Right hindlimb (tissue), 1 donor: ENCODE measurements at places on chromosomes 5 and 9.

GRCh38 chr5:73387601-73388305, 60.8 kb downstream of the FOXD1 start:
- peak; percentile 75 for DNase-seq

DNA sequence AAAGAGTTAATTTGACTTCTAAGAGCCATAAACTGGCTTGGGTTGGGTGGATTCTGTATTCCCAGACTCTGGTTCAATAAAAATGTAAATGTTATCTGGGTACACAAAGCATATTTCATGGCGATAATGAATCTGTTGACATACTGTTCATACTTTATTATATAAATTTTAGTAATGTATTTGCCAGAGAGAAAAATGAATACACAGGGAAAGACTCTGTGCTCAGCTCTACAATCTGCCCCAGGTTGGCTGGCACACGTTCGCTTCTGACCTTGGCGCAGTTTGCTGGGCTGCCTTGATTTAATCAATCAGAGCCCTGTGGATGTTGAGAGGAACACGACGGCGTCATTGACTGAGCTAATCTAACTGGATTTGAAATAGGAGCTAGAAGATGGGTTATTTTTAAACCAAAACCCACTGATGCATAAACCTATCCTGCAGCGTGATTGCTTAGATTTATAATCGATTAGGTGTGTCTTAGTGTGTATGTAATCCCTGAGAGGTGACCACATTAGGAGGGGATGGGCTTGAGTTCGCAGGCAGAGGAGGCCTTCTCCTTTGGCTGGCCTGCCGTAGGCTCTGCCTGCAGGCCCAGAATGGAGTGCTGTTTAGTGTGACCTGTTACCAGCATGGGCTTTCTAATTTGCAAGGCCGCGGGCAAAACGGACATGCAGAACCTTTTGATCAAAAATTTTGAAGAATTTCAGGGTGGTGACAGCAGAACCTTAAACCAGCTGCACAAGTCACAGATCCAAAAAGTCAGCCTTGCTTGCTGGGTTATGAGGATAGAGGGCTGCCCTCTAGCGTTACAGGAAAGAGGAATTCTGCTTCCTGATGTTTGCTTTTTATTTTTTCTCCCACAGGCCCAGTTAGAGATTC, 3.9 kb upstream of the ADCY2 start:
- peak; percentile 49 for DNase-seq

GRCh38 chr5:5665225-5666075, 243.0 kb downstream of the ICE1 start:
- DNase-seq = no peak

DNA sequence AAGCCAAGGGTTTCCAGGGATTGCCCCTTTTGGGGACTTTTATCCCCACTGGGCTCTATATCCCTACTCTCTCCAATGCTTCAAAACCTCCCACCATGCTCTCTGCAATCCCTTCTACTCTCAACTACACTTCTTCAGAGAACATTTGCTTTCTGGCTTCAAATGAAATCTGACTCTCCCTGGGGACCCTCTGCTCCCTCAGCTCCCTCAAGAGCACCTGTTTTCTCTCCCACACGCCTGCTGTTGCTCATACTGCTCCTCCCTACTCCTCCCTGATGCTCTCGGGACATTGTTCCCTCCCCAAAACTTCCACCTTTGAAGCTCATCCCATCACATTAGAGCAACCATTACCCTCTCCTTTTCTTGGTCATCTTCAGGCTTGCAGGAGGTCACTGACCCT, 344.9 kb downstream of the CDK5RAP2 start:
- no peak for DNase-seq

DNA sequence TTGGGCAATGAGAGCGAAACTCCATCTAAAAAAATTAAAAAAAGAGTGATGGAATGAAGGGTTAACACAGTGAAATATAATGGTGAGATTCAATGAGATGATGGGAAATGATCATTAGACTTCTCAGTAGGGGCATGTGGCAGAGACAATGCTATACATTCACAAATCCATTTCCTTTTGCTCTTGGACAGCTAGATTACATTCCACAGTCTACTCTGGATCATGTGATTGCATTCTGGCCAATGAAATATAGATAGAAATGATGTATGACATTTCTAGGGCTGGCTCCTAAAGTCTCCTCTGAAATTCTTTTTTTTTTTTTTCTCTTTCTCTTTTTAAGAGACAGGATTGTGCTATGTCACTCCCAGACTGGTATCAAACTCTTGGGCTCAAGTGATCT, 3.8 kb upstream of the GALT start:
- DNase-seq = no peak

DNA sequence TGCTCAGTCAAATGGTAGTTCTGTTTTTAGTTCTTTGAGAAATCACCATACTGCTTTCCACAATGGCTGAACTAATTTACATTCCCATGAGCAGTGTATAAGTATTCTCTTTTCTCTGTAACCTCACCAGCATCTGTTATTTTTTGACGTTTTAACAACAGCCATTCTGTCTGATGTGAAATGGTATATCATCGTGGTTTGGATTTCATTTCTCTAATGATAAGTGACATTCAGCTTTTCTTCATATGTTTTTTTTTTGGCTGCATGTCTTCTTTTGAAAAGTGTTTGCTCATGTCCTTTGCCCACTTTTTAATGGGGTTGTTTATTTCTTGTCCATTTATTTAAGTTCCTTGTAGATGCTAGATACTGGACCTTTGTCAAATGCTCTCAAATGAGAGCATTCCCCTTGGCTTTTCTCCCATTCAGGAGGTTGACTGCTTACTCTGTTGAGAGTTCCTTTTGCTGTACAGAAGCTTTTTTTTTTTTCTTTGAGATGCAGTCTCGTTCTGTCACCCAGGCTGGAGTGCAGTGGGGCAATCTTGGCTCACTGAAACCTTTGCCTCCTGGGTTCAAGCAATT, 58.7 kb upstream of the RGMB start:
- DNase-seq = no peak

DNA sequence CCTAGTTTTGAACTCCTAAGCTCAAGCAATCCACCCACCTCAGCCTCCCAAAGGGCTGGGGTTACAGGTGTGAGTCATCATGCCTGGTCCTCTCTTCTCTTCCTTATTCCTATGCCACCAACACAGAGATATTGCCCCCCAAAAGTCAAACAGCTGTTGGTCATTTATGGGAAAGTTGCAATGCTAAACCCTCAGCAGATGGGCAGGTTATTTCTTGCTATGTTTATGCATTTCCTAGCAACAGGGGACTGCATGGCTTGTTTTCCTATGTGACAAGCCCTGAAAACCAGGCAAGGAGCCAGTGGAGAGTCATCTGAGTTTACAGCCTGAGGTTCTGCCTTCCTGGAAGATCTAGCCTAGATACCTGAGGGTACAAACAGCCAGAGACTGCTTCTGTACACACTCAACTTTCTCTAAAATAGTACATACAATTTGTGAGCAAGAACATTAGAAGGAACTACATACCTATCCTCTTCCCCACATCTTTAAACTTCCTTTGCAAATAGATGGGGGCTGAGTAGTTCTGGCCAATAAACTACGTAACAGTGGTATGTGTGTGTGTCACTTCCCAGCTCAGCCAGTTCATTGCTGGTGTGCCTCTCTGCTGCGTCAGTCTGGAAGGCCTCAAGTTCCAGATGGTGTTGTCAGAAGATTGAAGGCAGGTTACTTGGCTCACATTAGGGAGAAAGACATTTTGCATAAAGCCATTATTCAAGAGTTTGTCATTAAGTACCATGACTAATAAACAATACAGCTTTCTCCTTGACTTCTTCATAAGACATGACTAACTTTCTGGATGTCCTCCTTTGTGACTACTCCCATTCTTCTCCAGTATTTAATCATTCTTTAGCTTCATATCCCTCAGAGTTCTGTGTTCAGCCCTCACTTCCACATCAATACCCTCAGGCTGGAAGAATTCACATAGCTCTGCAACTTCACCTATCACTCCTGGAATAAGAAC, 65.3 kb downstream of the CSNK1A1 start:
- peak; percentile 88 for DNase-seq

GRCh38 chr9:118586978-118587377, 782.3 kb downstream of the BRINP1 start:
- DNase-seq = no peak

DNA sequence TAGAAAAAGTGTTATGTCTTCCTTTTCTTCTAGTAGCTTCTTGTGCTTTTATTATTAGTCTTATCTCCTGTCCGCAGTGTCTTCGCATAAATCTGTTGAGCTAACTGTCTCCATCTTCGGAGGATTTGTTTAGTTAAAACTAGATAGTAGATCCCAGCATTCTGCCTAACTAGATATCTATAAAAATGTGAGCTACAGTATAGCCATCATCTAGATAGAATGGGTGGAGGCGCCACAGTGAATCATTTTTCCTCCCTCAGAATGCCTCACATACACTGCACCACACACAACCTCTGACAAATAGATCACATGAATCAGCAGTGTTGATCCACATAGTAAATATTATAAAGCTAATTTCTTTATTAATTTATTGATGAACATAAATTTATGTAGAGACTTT, 220.3 kb upstream of the GAS1 start:
- DNase-seq = no peak

- DNase-seq = peak; percentile 77
Observed at GRCh38 chr9:127557466-127557869, 54.6 kb upstream of the STXBP1 start.

DNA sequence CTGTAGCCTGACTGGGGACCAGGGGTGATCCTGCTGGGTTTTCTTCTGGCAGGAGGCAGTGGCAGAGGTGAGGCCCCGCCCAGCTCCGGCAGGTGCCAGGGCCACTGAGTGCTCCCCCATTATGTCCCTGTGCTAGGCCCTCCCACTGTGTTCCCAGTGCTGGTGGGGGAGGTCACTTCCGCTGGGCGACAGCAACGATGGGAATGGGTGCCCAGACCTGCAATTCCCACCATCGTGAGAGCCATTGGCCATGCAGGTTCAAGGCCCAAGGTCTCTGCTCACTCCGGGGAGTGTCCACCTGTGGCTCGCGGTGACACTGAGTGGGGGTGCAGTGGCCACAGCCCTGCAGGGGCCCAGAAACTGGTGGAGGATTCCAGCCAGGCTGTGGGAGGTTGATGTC, 98.6 kb downstream of the RXRA start:
- DNase-seq = no peak

GRCh38 chr5:135323701-135324132, 75.3 kb downstream of the MACROH2A1 start:
- no peak for DNase-seq

DNA sequence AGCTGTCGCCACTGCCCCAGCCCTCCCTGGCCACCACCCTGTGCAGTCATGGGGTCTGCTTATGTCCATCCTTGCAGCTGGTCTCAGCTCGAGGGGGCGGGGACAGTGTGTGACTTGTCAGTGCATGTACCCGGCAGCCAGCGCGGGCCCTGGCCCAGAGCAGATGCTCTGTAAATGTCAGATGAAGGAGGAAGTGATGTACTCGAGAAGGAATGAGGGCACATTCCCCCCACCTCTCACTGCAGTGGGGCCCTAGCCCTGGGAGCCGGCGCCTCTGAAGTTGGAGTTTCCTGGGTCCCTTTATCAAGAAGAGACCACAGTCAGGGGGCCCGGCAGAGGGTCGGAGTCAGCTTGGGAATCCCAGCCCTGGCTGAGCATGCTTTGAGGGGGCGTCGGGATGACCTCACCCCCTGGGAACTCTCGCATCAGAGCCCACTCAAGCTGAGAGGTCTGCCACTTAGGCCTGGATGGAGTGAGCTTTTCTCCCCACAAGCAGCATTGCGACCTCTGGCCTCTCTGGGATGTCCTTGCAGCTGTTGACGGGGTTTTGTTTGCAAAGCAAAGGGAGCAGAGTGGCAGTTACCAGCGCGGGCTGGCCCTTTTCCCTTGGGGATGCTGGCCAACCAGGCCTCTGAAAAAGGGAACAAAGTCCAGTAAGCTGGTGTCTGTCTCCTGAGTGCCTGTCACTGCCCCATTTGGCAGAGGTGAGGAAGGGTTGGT, 19.0 kb downstream of the NEURL1B start:
- DNase-seq = peak; percentile 83

DNA sequence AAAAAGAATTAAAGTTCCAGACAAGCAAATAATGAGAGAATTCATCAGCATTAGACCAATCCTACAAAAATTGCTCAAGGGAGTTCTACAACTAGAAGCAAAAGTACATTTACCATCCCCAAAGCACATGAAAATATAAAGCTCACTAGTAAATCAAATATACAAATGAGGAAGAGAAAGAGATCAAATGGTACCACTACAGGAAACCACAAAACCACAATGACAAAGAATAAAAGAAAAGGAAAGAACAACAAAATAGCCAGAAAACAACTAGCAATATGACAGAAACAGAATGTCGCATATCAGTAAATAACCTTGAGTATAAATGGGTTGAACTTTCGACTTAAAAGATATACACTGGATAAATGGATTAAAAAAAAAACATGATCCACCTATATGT, 739.0 kb downstream of the DTWD2 start:
- no peak for DNase-seq

- no peak for DNase-seq
Observed at GRCh38 chr9:91208837-91209236, 152.9 kb downstream of the AUH start.

- no peak for DNase-seq
Observed at GRCh38 chr9:104934691-104935500, 6.9 kb upstream of the ABCA1 start.

- DNase-seq = no peak
Observed at GRCh38 chr5:10536931-10537579, 26.8 kb upstream of the ANKRD33B start.

DNA sequence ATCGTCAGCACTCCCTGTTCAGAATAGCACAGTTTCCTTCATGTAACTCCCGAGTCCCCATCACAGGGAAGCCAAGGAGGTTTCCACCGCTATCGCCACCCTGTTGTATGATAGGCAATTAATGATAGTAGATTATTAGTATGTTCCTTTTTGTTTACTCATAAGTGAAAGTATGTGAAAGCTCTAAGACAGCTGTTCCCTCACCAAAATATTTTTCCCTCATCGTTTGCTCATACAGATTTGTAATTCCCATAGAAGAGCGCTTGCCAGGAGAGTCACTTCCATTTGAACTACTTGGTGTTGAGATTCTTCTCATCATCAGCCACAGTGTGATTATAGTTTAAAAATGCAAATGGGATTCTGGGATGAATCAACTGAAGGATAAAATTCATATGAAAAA, 140.9 kb downstream of the PAM start:
- no peak for DNase-seq

DNA sequence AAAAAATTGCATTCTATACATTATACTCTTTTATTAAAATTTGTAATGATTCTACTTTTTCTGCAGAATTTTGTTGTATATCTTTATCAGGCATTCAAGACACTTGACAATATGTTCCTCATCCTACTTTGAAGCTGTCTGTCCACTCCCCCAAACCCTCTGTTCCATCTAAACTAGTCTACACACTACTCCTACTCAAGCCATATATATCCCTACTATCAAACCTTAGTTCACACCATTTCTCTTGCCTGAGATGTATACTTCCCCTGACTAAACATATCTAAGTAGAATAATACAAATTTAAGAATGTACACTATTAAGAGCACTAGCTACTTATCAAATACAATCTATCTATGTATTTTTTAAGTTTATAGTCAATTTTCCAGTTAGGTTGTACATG, 107.1 kb upstream of the FTMT start:
- no peak for DNase-seq

- DNase-seq = no peak
Observed at GRCh38 chr9:122562134-122562760, 9.3 kb downstream of the OR1N2 start.
